ENCODE measurements at places on chromosomes 2 and 18.
A peak's percentile ranks its signal among the peaks of the same experiment; 100 is the strongest.

- peak; percentile 69 for DNase-seq
Measured at GRCh38 chr2:56167616-56168562, 15.9 kb upstream of the CCDC85A start.

GRCh38 chr2:9757501-9758264 is 85.6 kb upstream of the TAF1B start:
- peak; percentile 72 for DNase-seq

DNA sequence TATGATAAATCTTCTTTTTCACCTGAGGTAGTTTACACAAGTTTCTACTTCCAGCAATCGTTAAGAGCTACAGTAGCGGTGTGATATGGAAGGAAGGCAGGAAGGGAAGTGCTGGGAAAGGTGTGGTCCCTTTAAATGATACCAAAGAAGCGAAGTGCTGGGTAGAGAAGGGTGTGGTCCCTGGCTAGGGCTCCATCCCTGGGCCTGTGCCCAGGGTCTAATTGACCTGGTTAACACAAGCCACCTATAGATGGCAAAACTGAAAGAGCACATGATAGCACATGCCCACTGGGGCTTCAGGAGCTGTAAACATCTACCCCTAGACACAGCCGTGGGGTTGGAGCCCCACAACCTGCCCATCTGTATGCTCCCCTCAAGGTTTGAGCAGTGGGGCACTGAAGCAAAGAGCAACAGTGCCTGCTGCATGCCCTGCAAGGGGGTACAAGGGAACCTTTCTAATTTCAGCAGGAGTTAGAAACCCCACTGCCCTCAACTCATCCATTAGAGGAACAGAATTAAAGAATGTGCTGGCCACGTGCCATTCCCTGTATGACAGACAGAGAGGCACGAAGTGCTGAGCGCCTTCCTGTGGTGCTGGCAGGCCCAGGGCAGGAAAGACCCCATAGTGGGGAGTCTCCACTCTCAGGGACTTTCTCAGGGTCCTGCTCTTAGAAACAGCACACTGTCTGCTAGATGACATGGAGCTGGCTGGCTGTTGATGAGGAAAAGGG is 153.1 kb upstream of the LMAN1 start:
- no peak for DNase-seq

GRCh38 chr2:46157072-46157965 is 139.9 kb upstream of the EPAS1 start:
- no peak for DNase-seq

DNA sequence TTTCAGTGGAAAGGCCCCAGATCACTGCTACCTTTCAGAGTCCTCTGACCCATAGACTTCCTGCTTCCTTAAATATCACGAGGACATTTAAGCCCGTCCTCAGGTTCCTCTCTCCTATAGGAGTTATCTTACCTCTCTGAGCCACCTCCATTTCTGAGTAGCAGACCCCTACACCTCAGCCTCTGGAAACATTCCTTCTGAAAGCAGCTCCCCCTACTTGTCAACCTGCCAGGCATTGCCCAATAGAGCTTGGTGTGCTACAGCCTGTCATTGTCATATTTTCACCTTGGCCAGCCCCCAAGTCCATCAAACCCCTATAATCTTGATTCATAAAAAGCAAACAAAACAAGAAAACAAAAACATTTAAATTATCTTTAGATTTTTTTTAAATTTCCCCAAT is 717.9 kb upstream of the SLC8A1 start:
- no peak for DNase-seq

GRCh38 chr2:109243526-109244303 is 114.7 kb downstream of the SH3RF3 start:
- DNase-seq = peak; percentile 34

DNA sequence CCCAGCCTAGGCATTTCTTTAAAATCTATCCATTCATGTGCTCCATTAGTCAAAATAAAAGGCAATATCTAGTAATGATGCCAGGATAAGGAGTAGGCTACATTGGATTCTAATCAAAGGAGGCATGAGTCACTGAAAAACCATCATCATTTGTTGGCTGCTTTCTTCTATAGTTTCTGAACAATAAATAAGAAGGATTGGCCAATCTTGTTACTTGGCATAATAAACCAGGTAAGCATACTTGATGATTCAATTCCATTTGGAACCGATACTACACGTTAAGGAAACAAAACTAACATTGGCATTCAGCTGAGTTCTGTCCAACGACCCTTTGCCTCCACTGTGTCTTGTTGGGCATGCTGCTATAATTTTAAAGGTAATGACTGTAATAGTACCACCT is 27.2 kb downstream of the ATP8B1 start:
- peak; percentile 67 for DNase-seq

DNA sequence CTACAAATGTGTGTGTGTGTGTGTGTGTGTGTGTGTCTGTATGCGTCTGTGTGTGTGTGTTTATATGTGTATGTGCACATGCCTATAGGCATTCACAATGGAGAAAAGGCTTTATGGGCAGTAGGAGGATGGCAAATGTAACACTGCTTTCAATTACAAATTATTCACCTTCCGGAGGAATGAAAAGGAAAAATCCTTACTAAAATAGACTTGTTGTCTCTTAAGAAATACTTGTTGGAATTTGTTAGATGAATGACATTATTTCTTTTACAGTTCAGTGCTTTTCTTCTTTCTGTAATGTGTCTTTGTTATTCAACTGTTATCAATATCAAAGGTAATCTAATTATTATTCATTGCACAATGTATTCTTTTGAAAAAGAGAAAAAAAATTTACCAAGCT is 874.3 kb downstream of the ERBB4 start:
- DNase-seq = no peak

DNA sequence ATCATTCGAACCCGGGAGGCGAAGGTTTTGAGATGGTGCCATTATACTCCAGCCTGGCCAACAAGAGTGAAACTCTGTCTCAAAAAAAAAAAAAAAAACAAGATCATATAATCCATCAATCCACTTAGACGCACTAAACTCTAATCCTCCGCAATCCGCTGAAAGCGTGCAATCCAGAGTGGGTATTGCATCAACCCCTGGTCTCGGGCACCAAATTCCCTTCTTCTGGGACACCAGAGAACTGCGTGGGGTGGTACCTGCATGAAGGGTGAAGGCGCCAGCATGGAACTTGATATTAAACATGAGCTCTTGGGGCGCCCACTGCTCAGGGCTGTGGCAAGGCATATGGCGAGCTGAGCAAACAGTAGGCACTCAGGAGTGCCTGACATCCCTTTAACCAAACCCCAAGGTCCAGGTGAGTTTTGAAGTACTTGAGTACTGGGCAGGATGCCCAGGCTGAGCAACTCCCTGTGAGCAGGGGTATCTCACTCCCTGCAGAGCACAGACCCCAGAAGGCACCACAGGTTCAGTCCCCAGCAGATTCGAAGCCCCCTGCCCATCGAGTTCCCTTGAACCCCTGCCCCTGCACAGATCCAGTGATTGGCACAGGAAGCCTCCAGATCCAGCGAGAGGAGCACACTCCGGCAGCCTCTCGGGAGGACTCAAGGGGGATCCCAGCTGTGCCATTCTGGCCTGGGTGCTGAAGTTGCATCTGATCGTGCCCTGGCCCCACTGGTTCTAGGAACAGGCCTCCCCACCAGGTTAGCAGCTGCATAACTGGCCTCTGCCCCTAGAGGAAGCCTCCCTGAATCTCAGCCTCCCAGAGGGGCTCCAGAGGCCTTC is 8.0 kb downstream of the ALPI start:
- DNase-seq = no peak

DNA sequence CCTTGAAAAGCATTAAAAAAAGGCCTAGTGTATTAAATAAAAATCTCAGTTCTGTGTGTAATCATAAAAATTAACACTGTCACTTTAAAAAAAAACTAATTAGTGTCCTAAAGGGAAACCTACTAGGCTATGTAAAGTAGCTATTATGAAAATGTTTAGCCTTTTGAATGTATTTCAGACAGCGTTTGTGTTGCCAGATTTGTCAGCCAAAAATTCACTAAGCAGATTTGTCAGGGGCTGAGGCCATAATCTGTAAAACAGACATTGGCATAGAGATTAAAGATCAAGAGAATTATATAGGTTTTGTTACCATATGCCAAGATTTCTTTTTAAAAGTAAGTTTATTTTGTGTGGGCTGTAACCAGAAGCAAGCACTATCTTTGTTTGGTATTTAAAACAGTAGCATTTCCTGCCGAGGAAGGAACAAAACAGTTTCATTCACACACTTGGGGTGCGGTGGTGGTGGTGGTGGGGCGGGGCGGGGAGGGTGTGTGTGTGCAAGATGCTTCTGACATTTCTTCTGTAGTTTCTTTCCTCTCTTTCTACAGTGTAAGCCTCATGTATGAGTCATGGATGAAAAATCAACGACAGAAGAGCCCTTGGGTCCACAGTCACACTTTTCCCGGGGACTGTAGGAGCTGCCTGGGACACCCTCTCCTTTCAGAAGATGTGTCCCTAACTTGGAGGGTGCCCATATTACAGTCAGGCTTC is 328.5 kb upstream of the FANCL start:
- DNase-seq = peak; percentile 63

GRCh38 chr2:200352636-200353035 is 46.1 kb downstream of the SPATS2L start:
- DNase-seq = peak; percentile 35

DNA sequence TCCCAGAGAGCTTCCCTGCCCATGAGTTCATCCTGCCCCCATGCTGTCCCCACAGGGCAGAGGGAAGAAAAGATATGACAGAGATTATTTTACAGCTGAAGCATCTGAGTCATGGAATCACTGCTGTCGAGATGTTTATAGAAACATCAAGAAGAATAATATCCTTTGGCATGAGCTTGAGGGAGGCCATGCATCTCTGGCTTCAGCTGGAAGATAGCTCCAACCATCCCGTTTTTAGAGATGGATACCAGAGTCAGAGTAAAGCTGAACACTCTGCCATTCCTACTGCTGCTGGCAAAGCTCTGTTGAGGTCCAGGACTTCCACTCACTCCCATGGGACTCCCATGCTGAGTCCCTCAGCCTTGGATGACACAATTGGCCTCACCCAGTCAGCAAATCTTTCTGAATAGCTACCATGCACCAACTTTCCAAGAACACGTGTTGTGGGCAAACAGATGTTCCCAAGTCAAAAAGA is 167.8 kb downstream of the TTC32 start:
- peak; percentile 76 for DNase-seq

GRCh38 chr2:170237572-170238120 is 59.7 kb downstream of the MYO3B start:
- no peak for DNase-seq

- no peak for DNase-seq
Measured at GRCh38 chr2:227759411-227760118, 13.9 kb downstream of the SCYGR8 start.

DNA sequence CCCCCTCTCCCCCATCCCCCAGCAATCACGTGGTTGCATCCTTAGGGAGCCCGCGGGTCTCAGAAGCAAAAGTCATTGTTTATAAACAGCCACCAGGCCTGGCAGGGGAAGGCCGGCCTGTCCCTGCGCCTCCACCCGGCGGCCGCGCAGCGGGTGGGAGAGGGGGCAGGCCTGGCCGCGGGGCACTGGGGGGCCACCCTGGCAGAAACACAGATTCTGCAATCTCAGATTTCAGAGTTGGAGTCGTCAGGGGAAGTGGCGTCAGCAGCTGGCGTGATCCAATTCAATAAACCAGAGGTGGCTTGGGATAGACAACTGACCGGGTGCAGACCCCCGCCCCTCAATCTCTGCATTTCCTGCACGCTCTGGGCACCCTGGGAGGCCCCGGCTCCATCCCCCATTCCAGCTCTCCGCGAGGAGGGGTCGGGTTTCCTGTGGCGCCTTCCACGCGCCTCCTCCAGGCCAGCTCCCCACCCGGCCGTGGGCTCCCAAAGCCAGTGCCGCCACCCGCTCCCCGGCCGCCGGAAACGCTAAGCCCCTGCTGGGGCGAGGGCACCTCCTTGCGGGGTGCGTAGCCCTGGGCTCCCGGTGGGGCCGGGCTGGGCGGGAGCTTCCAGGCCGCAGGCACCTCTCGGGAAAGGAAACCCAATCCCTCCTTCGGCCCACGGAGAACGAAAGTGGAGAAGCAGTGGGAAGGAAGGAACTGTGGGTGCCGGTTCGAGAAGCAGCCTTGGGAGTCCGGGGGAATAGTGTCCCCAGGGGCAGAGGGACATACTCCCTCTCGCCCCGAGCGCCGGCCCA is 1.1 kb downstream of the BIN1 start:
- DNase-seq = peak; percentile 57

- DNase-seq = no peak
Measured at GRCh38 chr18:48670751-48671560, 132.1 kb downstream of the CTIF start.

DNA sequence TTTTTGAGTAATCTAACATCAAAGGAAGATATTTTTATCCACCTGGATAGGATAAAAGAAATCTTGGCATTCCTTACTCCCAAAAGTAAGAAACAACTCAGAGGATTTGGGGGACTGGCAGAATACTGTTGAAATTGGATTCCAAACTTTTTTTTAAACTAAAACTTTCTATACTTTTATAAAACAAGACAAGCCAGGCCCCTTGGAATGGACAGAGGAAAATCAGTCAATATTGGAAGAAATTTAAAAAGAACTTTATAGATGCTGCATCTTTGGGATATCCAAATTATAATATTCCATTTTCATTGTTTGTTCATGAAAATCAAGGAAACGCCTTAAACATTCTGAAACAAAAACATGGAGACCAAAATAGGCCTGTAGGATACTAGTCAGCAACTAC is 147.6 kb upstream of the PIEZO2 start:
- no peak for DNase-seq

DNA sequence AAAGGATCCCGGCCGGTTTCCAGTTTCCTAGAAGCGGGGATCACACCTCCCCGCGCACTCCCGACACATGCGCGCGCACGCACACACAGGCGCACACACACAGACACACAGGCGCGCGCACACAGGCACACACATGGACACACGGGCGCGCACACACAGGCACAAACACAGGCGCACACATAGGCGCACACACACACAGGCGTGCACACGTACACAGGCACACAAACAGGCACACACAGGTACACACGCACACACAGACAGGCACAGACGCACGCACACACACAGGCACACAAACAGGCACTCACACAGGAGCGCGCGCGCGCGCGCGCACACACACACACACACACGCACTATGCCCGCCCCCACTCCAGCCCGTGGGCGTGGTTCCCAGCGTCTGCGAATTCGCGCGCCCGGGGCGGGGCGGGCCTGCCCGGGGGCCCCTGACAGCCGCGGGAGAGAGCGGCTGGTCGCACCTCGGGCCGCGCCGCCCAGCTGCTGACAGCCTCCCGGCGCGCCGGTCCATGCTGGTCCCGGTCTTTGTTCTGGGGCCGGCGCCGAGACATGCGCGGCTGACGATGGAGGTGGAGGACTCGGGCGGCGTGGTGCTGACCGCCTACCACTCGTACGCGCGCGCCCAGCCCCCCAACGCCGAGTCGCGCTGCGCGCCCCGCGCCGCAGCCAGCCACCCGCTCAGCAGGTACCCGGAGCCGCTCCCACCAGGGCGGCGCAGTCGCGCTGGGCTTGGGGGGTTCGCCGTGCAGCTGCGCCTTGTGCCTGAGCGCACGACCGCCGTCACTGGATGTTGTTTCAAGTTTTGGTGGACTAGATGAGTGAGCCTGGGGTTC is at the start of gene ARHGAP28:
ARHGAP28 (plus strand) TSS at position 470 of the 845 bp plus-strand sequence; CDS start at position 576, 106 bp downstream.
- peak; percentile 65 for DNase-seq
